Thoracic aorta (tissue), 2 donors: ENCODE measurements at places on chromosomes 1 and 21. TPM values are rescaled to one million over a fixed set of nuclear protein-coding genes. Genes with fewer than 3 reads are reported as not detected.

DNA sequence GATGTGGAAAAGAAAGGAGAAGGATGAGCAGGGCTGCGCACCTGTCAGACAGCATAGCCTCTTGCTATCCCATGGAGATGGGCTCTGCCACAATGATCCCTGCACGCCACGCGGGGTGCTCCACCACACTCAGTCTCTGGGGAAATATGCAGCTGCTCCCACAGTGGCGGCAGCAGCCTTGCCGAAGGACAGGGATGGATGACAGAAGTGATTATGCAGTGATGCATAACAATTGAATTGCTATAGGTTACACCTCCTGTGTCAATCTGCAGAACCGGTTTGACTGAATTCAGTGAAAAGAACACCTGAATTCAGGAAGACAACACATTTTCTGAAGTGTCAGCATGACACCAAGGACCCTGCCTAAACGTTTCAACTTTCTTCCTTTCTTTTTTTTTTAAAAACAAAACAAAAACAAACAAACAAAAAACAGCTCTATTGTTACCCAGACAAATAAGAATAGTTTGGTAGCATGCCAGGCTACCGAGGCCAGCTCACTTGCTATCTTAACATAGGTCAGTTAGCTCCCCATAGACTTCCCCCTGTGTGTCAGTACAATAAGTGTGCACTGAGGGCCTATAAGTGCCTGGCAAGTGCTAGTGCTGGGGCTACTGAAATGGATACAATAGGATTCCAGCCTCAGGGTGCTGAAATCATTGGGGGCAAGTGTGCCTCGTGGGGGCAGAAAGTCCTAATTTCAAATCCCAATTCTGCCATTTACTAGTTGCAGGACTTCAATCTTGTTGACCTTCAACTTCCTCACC lies 127.6 kb upstream of the LMO4 start:
- no peaks in the 10 kb centered on the region for H3K27me3 ChIP-seq
- no peak overlapping the region for H3K4me3 ChIP-seq
- H3K36me3 ChIP-seq: no peaks in the 10 kb centered on the region
- no peak for DNase-seq
- peaks cover 4% of the 10 kb centered on the region for H3K4me1 ChIP-seq

The KCND3 gene
- total RNA-seq: 16.6 TPM

DNA sequence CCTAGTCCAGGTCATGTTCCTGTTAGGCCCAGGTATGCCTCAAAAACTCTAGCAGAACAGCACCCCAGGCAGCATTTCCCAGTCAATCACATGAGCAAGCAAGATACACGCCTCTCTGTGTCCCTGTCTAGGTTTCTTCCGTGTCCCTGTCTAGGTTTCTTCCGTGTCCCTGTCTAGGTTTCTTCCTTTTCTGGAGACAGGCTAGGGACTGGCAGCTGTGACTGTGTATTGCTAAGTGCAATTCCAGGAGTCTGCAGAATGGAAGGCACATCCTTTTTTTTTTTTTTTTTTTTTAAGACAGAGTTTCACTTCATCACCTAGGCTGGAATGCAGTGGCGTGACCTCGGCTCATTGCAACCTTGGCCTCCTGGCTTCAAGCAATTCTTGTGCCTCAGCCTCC lies 77.6 kb downstream of the SETD4 start:
- H3K36me3 ChIP-seq: no peaks in the 10 kb centered on the region
- no peak overlapping the region for H3K4me3 ChIP-seq
- no peak for DNase-seq
- no peaks in the 10 kb centered on the region for H3K4me1 ChIP-seq

DNA sequence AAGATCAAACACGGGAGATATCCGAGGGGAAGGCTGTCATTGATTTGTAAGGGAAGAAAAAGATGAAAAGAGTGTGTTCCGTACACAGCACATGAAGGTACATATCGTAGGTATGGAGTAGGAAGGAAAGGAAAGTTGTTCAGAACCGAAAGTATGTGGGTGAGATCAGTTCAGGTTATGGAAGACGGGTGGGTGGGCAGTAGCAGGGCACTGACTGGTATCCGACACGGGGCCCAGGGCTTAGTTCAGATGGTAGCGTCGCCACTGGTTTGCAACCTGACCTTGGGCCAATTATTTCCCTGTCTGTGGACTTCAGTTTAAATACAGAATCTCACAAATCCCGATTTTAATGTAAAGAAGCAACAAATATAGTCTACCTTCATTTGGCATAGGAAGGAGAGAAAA lies 27.8 kb upstream of the A3GALT2 start:
- H3K36me3 ChIP-seq: no peaks in the 10 kb centered on the region
- peak overlapping the region; percentile 96 for H3K4me3 ChIP-seq
- peak overlapping the region; percentile 95 for H3K27ac ChIP-seq
- no peaks in the 10 kb centered on the region for H3K27me3 ChIP-seq
- no peak for DNase-seq
- peaks cover 33% of the 10 kb centered on the region for H3K4me1 ChIP-seq

DNA sequence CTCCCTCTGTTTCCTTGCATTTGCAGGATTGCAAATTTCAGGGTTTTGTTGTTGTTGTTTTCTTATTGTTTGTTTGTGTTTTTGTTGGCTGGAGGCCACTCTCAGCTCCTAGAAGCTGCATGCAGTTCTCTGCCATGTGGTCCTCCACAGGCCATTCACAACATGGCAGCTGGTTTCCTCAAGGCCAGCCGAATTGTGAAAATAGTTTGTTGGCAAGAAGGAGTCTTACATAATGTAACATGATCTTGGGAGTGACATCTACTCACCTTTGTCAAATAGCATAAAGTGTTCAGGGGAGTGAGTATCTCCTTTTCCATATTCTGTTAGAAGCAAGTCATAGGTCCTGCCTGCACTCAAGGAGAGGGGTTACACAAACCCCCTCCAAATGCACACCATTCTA lies 10.6 kb upstream of the UAP1 start:
- no peaks in the 10 kb centered on the region for H3K27me3 ChIP-seq
- peaks cover 5% of the 10 kb centered on the region for H3K4me1 ChIP-seq
- DNase-seq: no peak
- no peaks in the 10 kb centered on the region for H3K36me3 ChIP-seq

DNA sequence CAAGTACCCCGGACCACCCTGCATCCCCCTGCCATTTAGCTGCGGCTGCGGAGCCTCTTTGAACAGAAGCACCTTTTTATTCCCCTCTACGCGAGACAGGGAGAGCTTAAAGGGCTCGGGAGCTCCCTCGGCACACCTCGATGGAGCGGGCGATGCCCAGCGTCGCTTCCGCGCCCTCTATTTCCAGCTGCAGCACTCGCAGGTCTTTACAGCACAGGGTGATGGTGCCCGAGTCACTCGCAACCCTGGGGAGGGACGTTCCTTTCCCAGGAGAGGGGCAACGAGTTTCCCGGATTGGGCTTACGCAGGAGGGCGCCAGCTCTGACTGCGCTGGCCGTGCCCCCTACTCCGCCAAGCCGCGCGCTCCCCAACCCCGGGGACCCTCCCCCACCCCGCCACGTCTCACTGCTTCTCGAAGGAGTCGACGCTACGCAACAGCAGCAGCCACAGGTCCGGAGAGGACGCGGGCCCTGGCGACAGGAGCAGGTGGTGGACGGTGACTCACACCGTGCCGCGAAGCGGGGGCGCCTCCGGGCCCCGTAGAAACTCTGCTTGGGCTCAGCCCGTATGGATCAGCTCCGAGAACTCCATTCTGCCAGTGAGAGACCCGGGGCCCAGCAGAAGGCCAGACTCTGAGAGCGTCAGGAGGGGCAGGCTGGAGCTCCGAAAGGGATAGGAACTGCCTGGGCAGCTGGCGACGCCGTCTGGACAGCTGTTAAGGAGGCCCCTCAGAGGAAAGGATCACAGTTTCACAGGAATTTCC lies 5.8 kb upstream of the FAM167B start:
- no peaks in the 10 kb centered on the region for H3K36me3 ChIP-seq
- peak overlapping the region; percentile 75 for H3K27ac ChIP-seq
- no peaks in the 10 kb centered on the region for H3K27me3 ChIP-seq
- DNase-seq: peak; percentile 22
- peak overlapping the region; percentile 85 for H3K4me3 ChIP-seq

GRCh38 chr21:34892209-34892608 lies 156.9 kb downstream of the RUNX1 start:
- no peak overlapping the region for H3K27ac ChIP-seq
- peaks cover 30% of the 10 kb centered on the region for H3K4me1 ChIP-seq
- no peaks in the 10 kb centered on the region for H3K36me3 ChIP-seq
- H3K27me3 ChIP-seq: peaks cover 26% of the 10 kb centered on the region
- no peak overlapping the region for H3K4me3 ChIP-seq

- no peak overlapping the region for H3K27ac ChIP-seq
- no peaks in the 10 kb centered on the region for H3K27me3 ChIP-seq
- peaks cover 17% of the 10 kb centered on the region for H3K4me1 ChIP-seq
- no peak overlapping the region for H3K4me3 ChIP-seq
- no peak for DNase-seq
Observed at GRCh38 chr1:220298470-220299205, 26.4 kb upstream of the RAB3GAP2 start.
